ENCODE measurements at places on chromosomes 1 and 21.

DNA sequence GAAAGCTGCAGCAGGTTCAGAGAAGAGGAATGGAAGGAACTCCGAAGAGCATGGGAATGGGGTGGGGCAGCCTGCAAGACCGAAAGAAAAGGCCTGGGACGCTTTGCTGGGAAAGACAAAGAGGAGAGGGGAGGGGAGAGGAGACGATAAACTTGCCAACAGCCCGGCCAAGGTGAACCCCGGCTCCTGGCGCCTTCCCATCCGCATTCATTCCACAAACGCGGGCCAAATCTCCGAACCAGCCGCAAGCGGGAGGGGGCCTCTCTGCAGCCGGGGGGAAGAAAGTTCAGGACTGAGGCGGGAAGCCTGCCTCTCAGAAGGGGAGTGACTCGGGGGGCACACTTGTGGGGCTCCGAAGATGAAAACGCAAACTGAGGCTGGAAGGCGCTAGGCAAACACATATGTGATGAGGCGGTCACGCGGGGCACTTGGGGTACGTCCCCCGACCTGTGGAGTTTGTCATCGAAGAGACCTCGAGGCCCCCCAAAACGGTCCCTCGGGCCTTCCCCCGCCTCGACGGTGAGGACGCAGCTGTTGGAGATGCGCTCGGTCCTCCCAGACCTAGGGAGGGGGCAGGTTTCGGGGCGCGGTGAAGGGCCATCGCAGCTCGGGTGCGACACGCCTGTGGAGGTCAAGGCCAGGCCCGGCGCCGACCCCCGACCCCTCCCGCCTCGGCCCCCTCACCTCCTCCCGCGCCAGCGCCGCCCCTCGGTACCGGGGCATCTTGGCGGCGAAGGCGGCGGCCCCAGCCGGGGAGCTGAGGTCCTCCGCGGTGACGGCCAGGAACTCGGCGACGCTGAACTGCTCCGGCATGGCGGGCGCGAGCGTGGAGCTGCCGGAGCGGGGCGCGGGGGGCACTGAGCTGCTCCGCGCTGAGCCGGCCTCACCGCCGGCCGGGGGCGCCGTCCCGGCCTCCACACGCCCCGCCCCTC, at the start of gene ASAP3:
TSS of gene ASAP3 (minus strand) at position 859 of the 932 bp plus-strand sequence. CDS start at position 813, 46 bp downstream.
- DNase-seq = no peak

DNA sequence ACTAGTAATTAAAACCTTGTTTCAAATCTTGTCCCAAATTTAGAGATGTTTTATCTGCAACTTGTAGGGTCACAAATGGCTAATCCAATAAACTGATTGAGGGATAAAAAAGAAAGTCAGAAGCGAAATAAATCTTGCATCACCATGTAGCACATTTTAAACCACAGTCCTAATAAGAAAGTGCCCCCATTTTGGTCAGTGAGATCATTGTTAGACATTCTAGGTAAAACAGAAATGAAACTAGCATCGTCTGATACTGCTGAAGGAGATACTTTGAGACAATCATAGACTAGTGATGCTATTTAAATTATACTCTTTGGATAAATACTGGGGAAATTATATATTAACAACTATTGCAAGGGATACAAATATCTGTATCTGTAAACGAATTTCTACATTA, 247.9 kb downstream of the AMY1C start:
- DNase-seq = no peak

GRCh38 chr1:44526295-44527073, 121.4 kb downstream of the RNF220 start:
- no peak for DNase-seq

GRCh38 chr1:27599605-27600497, 4.1 kb downstream of the AHDC1 start:
- no peak for DNase-seq

- DNase-seq = no peak
Observed at GRCh38 chr1:50343323-50343722, 79.9 kb downstream of the DMRTA2 start.

DNA sequence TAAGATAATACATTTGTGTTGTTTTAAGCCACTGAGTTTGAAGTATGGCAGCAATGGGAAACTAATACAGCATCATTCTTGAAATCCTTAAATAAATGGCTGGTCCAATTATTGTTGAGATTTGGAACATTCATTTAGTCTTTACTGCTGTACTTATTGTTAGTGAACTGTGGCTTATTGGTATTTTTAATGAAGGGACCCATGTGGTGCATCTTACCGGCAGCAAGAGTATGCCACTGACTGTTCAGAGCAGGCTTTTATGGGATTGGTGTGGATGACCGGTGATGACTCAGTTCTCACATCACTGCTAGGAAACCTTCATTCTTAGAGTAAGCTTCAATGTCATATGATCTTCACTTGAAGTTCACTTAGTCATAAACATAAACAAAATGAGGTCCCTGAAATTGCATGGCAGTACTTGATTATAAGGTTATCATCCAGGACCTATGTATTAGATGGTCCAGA, 31.5 kb downstream of the PRKAA2 start:
- DNase-seq = no peak

DNA sequence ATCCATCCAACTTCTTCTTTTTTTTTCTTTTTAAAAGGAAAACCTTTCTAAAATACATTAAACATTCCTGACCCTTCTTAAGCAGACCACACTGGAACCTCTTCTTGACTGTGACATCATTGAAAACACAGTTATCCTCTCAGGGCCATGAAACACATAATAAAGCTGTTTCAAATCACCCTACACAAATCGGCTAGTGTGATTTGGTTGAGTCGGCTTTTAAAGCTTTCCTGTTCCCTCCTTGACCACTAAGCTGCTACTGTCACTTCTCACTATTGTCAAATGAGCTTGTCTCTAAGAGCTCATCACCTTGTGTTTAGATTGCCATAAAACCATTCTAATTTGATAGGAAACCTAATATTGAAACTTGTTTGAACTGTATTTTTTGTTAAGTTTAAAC, 5.9 kb downstream of the USP24 start:
- DNase-seq = no peak

Data from omental fat pad (tissue), 4 donors.